ENCODE measurements at places on chromosomes 11 and 22.
A peak's percentile ranks its signal among the peaks of the same experiment; 100 is the strongest.

DNA sequence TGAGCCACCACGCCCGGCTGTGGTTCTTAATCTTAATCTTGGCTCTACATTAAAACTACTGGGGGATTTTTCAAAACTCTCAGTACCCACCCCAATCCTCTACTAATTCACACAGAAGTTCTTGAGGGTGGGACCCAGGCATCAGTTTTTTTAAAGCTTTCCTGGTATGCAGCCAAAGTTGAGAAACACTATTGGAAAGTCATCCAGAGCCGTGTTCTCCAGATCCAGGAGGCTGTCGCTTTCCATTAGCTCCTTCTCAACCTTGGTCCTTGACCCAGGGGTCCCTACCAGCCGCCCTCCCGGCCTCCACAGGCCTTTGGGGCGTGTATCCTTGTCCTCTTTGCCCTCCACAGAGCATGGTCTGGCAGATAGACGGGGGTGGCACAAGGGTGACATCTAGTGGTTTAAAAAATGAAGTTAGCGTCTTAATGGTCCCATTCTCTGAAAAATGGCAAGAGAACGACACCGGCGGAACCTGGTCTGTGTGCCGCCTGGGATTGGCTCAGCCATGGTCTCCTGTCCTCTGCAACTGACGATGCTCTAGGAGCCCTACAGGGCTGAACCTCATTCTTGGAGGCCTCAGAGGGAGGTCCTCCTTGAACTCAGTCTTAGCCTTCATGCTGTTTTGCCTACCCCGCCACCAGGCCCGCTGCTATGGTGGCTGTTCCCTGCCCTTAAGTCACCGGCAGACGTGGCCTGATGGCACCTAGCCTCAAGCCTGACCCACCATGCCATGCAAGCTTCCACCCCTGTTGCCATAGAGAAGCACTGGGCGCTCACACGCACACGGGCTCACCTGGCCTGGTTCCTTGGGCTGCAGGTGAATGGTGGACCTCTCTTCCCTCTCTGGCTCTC lies 152.0 kb upstream of the SYN3 start:
- peak; percentile 66 for DNase-seq

DNA sequence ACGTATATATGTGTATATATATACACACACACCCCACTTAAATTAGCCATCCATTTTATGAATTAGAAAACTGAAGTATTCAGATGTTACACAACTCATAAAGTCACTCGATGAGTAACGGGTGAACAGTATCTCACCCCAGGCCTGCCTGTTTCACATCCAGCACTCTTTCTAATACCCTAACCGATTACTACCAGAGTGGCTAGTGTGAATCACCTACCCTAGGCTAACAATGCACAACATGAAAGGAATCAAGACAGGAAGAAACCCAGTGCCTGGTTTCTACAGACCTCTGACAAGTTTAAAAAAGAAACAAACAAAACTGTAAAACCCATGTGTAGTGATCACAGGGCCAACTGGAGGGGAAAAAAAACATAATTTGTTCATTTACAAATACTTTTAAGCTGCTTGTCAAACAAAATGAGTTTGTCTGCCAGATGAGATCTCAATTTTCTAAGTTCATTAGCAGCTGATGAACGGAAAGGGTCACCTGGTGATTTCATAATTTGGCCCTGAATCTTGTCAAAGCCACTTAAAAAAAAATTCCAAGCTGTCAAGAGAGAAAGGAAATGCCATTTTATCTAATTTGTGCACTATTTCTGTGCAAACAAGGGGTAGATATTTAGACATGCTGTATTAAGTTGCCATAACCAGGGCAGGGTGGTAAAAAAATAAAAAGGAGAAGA lies 134.8 kb downstream of the LARGE1 start:
- no peak for DNase-seq

GRCh38 chr11:9563196-9563730 lies 10.2 kb upstream of the WEE1 start:
- DNase-seq, result no peak

- DNase-seq, result peak; percentile 70
Observed at GRCh38 chr11:70135625-70136059, 57.5 kb downstream of the ANO1 start.

DNA sequence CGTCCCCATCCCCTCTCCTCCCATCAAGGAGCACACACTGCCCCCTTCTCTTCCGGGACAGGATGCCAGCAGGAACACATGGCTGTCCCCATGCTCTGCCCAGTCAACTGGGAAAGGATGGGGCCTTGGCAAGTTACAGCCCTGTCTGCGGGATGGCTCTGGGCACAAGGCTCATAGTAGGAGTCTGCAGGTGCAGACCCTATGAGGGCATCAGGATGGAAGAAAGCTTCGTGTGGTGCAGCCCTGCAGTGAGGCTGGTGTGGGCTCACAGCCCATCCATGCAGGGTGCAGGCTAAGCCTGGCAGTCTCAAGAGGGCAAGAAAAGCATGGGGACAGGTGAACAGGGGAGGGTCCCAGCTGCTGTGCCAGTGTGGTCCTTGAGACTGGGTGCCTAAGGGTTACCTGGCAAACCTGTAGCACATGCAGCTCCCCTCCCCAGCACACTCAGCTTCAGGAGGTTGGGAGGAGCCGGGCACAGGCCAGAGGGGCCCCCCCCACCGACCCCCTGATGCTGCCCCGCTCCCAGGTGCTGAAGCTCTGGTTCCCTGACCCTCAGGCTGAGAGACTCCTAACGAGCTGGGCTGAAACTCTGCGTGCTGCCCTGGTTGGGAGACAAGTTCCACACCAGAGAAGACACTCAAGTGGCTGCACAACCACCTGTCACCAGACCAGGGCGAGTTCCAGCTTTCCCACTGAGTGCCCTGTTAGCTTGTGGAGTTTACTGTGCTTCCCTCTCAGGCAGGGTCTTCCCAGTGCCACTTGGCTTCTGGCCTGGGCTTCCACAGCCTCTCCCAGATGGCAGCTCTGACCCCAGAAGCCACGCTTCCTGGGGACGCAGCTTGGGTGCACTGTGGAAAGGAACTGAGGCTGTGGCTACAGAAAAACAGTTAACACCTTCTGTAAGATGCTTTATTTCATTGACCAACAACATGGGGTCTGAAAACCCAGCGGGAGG lies 3.3 kb upstream of the SCARF2 start:
- no peak for DNase-seq

- no peak for DNase-seq
Observed at GRCh38 chr11:124193221-124194010, 10.3 kb downstream of the OR10D3 start.

- DNase-seq, result no peak
Observed at GRCh38 chr11:112437096-112437495, 176.4 kb upstream of the PLET1 start.

GRCh38 chr11:76207642-76208401 lies 1.5 kb upstream of the WNT11 start:
- peak; percentile 84 for DNase-seq

- no peak for DNase-seq
Observed at GRCh38 chr11:127616158-127616557, 615.6 kb upstream of the KIRREL3 start.

DNA sequence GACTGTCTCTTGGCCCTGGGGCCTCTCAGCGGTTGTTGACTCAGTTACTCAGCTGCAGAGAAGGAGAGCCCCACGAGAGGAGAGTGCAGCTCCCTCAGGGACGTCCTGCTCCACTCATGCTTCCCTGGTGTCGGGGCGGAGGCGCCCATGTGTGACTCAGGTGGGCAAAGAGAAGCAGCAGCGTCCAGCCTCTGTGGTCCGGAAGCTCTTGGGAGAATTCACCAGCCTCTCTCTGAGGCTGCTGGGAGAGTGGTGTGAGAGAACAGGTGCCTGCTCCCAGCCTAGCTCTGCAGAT lies 25.7 kb downstream of the GLB1L2 start:
- no peak for DNase-seq

GRCh38 chr11:12628314-12628713 lies 45.9 kb upstream of the TEAD1 start:
- DNase-seq, result no peak

- no peak for DNase-seq
Observed at GRCh38 chr11:124592627-124593026, 18.6 kb upstream of the PANX3 start.

DNA sequence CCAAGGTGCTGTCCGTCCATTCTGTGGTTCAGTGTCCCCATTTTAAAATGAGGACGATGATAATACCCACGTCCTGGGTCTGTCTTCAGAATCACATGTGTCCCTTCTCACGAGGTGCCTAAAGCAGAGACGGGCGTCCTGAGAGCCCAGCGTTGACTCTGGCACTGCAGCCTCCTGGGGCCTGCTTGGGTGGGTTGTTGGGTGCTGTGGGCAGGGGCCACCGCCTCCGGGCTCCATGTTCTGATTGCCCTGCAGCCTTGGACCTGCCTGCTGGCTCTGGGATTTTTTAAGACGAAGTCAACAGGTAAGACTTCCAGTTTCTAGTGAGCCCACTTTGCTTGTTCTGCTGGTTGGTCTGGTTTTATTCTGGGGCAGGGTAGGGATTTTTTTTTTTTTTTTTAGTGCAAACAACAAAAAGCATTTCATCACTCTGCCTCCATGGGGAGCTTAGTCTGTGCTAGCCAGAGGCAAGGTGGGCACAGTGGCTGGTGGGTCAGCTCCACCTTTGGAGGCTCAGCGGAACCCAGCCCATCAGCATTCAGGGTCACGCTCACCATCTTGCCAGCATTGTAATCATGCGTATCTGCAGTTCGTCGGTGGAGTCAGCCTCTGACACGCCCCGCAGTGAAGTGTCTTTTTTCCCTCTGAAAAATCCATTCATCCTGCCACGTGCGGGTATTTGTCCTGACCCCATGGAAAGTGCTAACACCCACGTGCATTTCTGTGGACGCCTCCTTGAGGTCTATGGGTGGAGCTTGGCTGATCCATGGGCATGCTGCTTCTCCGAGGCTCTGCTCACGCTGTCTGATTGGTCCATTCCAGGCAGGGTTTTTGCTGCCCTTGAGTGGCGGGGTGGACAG lies 28.3 kb downstream of the NADSYN1 start:
- DNase-seq, result no peak

DNA sequence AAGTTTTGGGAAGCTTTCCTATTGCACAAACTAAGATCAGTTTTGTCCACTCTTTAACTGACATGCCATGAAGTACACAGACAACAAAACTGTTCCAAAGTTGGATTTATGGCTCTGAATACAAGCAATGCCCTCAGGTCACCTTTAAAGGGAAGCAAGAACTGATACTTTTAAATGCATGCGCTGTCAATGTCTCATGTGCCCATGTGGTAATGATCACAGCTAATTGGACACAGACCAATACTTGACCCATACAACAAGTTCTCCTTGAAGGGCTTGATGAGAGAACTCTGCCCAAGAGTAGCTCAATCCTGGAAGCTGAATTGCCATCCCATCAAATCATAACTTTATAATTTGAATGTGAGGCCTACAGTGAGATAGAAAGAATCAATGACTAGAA lies 624.9 kb downstream of the ETS1 start:
- DNase-seq, result no peak

DNA sequence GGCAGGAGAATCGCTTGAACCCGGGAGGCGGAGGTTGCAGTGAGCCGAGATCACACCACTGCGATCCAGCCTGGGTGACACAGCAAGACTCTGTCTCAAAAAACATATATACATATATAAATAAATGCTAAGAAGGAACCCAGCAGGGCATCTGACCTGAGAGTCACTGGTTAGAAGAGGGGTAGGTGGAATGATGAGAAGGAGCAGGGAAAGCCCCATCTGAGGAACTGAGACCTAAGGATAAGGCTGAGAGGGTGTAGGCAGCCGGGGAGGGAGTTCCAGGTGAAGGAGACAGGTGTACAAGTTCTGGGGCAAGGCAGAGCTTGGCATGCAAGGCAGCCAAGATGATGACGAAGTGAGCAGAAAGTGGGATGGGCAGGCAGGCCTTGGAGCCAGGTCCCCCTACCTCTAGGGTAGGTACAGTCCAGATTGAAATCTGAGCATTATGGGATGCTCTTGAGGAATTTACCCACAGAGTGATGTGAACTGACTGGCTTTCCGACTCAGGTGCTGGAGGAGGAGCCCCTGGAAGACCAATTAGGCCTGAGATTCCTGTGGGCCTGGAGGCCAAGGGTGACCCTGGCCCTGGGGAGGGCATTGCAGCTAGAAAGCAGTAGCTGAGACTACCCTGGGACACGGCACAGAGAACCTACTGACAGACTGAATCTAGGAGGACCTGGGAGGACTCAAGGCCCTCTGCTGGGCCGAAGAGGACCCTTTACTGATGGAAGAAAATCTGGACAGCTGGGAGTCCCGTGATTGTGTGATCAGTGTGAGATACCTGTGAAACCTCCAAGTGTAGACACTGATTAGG lies 22.8 kb downstream of the KLHL22 start:
- no peak for DNase-seq

DNA sequence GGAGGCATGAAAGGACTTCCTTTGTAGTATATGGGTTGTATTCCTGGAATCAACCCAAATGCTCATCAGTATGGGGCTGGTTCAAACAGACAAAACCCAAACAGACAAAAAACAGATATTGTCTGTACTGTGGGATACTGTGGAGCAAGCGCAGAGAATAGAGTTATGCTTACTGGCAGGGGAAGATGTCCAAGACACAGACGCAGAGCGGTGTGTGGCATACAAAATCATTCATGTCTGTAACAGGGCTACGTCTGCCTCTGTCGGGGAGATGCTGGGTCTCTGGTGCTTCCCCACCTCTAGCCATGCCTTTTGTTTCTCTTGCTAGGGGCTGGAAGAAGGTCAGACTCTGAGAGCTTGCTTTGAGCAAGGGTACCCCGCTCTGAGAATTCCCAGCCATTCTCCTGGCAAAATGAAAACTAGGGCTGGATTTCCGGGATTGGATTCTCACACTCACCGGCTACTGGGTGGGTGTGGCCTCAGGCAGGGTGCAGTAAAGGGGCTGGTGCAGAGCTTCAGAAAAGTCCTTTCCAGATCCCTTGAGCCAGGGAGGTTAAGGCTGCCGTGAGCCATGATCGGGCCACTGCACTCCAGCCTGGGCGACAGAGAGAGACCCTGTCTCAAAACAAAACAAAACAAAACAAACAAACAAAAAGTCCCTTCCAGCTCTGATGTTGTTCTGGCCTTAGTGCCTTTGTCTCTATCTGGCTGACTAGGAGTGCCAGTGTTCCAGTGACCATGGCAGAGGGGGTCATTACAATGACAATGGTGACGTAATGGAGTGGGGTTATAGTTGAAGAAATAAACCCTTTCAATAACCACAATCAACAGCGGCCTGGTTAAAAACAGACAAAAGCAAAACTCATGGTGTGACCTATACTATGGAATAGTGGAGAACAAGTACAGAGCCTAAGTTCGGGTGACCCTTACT lies 2.9 kb upstream of the ABCC8 start:
- DNase-seq, result peak; percentile 79

- DNase-seq, result no peak
Observed at GRCh38 chr22:30979932-30980331, 10.9 kb downstream of the TUG1 start.

DNA sequence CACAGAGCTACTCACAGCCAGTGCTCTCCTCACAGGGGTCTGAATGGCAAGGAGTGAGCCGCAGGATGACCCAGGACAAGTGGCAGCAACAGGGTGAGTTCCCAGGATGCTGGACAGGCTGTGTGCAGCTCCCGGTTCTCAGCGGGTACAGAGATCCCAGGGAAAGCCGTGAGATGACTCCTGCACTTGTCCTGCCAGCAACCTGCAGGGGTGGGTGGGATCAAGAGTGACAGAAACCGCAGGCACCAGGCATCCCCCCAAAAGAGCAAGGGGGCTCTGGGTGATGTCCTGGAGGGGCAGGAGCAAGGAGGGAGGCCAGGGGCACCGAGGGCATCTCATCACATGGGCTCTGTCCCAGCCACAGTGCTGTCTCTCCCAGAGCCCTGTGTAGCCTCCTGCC lies 15.9 kb upstream of the PRODH start:
- no peak for DNase-seq

GRCh38 chr11:33273656-33274055 lies 16.5 kb downstream of the HIPK3 start:
- no peak for DNase-seq

- no peak for DNase-seq
Observed at GRCh38 chr22:44200451-44200850, 19.7 kb downstream of the PARVG start.

GRCh38 chr11:61281581-61282250 lies 13.4 kb downstream of the VWCE start:
- peak; percentile 63 for DNase-seq

Measured in NCI-H82 (cell line).